ENCODE measurements at places on chromosomes 4 and X.

DNA sequence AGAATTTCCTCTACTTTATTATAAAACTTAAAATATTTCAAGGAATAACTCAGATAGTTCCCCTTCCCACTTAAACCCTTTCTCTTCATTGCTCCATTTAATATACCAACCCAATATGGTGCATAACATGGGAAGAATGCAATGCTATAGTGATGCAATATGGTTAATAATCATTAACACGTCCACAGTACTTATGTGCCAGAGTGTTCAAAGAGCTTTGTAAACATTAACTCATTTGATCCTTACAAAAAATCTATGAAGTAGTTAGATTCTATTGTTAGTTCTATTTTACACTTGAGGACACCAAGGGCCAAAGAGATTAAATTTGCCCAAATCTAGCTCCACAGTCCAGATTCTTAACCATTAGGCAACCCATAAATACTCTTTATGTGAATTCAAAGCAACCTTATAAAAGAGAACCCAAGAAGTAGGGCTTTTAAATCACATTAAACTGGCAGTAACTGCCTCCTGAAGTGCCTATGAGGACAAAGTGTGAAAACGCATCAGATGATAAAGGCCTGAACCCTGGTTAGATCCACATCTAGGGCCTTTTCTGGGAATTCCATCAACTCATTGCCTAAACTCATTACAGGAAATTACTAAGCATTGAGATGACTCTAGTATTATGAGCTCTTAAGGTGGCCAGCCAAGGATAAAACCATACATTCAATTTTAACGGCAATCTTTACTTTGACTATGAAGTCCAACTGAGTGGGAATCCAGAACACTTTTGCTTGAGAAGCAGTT, 94.3 kb downstream of the AREG start:
- no peak for ATAC-seq

DNA sequence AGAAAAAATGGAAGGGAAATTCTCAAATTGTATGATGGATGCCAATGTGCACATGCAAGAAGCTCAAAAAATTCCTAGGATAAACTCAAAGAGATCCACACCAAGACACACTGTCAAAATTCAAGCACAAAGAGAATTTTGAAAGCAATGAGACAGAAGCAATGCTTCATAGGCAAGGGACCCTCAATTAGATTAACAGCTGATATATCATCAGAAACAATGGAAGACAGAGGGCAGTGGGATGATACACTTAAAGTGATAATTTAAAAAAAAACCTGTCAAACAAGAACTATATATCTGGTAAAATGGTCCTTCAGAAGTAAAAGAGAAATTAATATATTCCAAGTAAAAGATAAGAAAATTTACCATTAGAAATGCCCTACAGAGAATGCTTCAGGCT, 306.3 kb upstream of the PCDH7 start:
- ATAC-seq, result no peak

DNA sequence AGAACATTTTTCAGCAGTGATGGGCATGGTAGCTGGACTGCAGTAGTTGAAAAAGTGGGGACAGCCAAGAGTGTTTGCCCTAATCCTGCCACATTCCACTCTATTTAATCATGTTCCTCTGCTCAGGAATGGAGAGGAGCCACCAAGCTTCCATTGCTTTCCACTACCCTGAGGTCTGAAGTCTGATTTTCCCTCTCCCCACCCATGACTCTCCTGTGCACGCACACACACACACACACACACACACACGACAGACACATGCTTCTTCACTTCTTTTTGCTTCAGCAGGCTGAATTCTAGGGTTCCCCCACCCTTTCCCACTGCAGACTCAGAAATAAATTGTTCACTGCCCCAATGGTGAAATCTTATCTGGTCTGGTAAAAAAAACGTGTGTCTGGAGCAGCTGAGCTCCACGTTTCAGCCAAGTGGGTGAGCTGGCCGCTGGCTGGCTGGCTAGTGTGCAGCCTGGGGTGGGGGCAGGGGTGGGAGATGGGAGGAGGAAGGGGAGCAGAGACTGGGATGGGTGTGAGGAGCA, 142.7 kb upstream of the NALF2 start:
- ATAC-seq, result peak; percentile 53

DNA sequence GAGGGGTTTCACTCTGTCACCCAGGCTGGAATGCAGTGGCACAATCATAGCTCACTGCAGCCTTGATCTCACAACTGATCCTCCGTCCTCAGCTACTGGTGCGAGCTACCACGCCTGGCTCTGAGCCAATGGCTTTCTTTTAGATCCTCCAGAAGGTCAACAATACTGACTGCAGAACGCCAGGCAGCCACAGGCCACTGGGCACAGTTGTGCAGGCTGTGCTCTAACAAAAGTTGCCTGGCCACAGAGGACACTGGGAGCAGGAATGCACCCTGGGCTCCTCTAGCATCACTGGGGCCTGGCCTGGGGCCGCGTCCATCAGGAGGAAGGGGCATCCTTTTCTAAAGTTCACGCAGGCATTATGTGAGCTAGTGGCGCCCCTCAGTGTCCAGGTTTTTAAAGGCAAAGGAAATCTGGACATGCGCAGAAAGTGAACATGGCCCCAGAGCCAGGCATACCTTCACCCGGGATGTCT, 14.9 kb upstream of the PORCN start:
- ATAC-seq, result peak; percentile 20

DNA sequence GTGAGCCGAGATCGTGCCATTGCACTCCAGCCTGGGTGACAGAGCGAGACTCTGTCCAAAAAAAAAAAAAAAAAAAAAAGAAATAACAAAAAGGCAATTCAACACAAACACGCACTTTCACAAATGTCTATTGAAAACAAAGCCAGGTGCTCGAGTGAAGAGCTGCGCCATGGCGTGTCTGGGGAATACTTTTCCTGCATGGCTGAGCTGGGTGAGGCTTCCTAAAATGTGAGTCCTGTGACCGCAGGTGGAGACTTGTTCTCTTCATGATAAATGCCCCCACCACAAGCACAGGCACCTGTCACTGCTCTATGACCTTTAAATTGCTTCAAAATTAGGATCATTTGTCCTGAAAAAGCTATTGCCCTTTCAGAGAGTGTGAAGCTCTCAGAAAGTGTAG, 4.0 kb upstream of the ABLIM2 start:
- ATAC-seq, result no peak

GRCh38 chrX:150625875-150626274, 57.5 kb downstream of the MTM1 start:
- no peak for ATAC-seq

GRCh38 chr4:23728971-23729370, 160.9 kb downstream of the PPARGC1A start:
- ATAC-seq, result no peak

DNA sequence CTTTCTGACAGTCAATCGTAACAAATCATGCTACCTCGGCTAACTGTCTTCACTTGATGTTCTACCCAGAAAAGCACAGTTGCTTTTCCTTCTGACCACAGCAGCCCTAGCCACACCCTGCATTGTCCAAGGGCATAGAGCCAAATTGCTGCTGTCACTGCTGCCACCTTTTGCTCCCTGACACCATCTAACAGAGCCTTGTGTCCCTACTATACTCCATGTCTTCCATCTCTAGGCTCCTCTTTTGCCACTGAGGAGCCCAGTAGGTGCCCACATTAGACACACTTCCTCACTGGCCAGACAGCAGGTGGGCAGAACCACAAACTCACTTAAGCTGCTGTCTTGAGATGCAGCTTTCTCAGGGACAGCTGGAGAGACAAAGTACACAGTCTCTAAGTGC, 91.4 kb downstream of the ANXA3 start:
- no peak for ATAC-seq

GRCh38 chr4:75514949-75515612, 808 bp downstream of the THAP6 start:
- peak; percentile 5 for ATAC-seq

- ATAC-seq, result no peak
Observed at GRCh38 chr4:6447672-6448171, 24.7 kb downstream of the PPP2R2C start.

DNA sequence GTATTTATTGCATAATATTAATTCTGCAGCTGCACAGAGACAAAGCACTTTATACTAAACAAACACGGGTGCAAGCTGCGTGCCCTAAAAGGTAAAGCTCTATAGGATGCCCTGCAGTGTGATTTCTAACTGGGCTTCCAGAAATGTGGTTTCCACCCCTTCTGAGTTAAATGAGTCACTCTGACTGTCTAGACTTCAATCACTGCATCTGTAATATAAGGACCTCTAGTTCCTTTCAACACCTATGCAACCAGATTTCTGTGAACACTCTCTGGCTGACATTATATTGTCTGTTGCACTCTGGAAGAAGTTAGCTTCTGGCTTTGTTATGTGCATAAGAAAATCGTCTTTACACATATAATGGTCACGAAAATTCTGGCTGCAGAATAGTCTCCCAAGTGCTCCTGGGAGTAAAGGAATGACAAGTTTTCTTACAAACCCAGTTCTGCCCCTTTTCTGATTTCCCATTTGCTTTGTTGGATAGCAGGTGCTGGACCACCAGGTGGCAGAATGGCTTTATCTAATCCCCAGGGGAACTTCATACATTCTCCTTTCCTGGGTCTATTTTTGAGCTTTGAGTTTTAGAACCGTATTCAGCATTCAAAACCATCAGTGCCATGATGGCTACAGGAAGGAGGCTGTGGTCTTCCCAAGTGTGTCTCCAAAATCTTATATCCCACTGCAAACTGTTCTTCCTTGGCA, 842.2 kb downstream of the STIM2 start:
- ATAC-seq, result no peak

DNA sequence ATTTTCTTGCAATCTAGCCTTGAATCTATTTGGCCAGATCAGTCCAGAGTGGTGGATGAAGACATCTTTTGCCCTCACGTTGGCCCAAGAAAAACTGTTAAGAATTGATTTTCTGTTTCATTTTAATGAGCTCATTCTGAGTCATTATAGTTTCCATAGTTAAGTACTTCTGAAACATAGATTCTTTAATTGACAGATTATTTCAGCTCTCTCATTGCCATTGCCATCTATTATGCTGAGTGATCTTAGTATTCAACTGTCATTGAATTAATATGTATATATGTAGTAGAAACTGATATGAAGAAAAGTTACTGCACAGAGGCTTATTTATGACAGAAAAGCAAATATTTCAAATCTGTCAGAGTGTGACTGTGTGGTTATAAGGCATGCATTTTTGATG, 45.5 kb upstream of the PPP1R2C start:
- ATAC-seq, result no peak

DNA sequence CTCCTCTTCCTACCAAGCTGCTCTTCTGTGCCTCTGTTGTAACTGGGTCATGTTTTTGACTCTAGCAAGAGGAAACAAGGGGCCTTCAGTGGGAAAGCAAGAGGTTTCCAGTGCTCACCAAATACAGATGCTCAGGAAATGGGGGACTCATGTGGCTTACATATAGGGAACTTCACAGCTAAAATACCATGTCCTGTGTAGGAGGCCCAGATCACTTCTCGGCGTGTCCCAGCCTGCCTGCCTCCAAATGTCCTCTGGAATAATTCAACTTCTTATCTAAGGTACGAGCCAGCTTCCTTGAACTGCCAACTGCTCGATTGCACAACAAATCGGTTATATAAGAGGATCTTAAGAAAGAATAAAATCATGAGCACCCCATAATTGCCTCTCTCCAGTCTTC, 161.3 kb downstream of the KIT start:
- no peak for ATAC-seq

- ATAC-seq, result no peak
Observed at GRCh38 chr4:6177587-6178197, 22.7 kb downstream of the JAKMIP1 start.

- ATAC-seq, result peak; percentile 30
Observed at GRCh38 chr4:152696764-152697261, 17.0 kb upstream of the TMEM154 start.

DNA sequence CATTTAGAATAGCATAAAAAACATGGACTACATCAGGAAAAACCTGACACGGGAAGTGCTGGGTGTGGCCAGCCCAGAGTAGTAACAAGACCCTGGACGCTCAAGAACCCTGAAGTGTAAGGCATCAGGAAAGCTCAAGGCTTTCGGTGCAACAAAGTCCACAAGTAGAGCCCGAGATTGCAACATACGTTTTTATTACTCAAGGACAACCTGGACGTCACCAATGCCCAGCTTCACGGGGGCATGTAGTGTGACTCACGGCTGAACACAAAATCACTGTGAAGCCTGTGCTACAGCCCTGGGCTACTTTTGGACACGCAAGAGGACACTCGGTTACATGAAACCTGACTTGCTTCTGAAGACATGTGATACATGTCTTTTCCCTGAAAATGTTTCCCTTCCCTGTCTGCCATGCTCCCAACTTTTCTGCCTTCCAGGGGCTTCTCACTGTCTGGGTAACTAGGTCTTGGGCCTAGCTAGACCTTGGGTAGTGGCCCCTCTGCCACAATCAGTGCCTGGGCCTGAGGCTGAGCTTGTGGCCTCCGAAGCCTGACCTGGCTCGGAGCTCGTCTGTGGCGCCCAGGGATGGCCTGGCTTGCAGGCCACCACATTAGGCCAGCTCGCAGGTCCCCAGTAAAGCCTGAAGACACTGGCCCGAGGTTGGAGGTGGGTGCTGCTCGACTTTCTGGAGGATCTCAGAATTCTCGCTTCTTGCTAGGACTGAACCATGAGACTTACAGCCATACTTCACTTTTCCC, 9.2 kb downstream of the IRAK1 start:
- ATAC-seq, result no peak

DNA sequence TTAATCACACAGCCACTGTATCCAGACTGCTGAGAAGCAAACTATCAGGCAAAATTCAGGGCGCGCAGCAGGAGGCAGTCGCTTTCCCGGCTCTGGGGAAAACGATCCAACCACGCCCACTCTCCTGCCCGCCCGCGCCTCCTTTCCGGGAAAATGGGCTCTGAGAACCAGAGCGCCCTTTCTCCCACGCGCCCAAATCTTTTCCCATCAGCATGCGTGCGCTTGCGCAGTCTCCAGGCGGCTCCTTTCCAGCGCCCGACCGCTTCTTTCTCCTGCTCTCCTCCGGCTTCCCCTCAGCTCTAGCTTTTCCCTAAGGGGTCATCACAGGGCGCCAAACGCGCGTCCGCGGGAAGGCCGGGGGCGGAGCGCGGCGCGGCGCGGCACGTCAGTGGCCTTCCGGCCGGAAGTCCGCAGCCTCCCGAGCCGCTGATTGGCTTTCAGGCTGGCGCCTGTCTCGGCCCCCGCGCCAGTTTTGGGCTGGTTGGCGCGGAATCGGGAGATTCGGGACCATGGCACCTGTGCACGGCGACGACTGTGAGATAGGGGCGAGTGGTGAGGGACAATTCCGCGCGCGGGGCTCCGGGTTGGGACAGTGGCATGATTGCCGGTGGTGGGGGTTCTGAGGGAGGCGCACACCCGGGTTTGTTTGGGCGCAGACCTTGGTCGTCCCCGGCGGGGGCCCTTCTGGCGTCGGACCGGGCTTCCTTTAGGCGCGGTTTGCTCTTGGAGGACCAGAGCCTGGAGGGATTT, at the start of gene POLA1:
TSS of gene POLA1 (plus strand) at position 466 of the 750 bp plus-strand sequence. CDS start at position 510, 44 bp downstream.
- peak; percentile 97 for ATAC-seq

DNA sequence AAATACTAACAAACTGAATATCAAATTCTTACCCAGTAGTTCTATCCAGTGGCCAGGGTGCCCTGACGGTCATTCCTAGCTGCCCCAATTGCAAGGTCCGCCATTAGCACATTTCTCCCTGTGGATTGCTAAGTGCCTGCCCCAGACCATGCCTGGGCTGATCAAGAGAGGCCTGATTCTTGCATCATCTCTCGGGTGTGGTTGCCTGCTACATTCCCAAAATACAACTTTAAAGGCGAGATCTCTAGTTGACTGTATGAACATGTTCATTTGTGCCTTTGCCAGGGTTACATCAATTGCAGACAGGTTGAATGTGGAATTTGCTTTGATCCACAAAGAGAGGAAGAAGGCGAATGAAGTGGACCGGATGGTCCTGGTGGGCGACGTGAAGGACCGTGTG, 28.0 kb downstream of the PRPS2 start:
- ATAC-seq, result no peak

- ATAC-seq, result peak; percentile 48
Observed at GRCh38 chr4:121950680-121951520, 960 bp downstream of the TRPC3 start.

Measured in SK-N-SH treated with all-trans-retinoic acid at 6 μM for 48 hours (cell line).